ENCODE measurements at places on chromosomes 4 and X.

DNA sequence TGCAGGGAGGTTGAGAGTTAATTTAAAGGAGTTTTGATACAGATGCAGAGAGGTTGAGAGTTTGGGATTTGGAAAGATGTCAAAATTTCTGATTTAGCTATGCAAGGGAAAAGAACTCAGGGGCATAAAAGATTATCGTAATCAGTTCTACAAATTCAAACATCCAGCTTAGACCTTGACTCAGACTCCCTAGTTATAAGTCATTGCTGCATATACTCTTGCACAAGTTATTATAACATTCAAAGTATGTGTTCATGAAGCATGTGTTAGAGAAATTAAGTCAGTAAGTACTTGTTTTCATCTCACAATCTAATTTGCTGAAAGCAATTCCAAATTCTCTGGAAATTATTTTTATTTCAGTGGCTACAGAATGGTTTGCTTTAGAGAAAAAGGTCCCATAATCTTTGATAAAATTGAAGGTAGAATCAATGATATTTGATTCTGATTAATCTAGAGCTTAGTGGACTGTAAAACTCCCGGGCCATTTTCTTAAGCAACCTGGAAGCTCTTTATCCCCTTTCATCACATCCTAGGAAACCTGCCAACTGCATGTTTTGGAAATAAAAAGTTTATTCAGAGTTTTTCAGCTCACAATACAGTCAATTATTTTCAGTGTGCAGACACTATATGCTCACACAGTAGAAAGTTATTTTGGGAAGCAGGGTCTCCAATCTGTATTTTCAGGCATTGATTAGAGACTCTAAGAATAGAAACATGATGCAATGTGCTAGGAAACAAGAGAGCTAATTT is 132.9 kb upstream of the SPANXC start:
- no peak for DNase-seq

DNA sequence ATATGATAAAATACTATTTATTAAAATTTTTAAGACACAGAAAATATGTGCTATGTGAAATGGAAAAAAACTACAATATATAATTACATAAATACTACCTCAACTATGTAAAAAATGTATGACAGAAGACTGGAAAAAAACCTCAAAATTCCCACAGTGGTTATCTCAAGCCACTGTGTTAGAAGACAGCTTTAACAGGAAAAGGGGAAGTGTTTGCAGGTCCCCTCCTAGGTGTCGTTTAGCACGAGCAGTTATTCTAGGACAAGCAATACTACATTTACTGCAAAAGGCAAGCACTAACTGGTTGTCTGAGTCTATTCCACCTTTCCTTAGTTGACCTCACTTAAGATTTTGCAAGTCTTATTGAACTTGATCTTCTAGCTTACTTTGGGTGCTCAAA is 44.9 kb upstream of the PHF8 start:
- DNase-seq = no peak

DNA sequence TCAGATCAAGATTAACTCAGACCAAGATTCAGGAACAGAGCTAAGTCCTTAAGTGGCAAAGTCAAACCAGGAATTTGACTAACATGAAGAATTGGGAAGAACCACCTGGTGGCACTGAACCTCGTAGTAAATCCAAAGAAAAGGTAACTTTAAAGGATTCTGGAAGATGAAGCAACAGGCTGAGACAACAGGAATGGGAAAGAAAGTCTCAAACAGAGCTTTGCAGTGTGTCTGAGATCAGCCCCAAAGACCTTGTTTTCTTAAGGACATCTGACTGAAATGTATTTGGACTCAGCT is 126.1 kb downstream of the ASB9 start:
- DNase-seq = no peak

- no peak for DNase-seq
Measured at GRCh38 chr4:61070269-61070668, 129.9 kb upstream of the ADGRL3 start.

DNA sequence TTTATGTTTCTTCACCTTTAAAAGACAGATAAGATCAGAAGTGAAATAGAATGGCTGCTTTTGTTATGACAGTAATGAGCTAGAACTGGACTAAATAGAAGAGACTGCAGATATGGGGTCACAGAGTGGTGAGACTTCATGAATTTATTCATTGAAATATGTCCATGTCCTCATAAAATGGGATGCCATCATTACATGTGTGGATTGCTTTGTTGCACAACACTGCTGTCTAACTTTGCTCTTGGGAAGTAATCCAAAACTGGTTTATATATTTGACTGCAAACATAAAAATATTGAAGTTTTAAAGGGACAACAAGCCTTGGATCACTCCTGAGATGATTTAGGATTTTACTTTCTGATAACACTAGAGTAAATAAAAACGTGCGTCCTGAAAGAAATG is 209.2 kb upstream of the FAT4 start:
- DNase-seq = no peak

DNA sequence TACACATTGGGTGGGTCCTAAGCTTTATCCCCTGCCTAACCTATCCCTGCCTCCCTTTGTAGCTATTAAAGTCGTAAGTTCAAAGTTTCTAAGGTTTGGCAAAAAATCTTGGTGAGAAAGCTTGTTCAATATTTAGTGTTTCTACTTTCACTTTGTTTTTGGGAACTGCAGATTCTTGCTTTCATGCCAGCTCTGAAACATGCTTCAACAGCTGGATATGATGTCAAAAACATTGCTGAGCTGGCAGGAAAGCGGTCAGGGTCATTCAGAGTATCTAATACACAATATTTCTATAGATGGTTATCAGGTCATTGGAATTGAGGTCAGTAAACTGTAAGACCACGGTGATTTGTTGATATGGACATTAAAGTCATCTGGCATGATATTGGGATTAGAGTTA is 19.7 kb downstream of the CENPI start:
- no peak for DNase-seq

- no peak for DNase-seq
Measured at GRCh38 chr4:34791209-34791608, 1453.1 kb downstream of the ARAP2 start.

DNA sequence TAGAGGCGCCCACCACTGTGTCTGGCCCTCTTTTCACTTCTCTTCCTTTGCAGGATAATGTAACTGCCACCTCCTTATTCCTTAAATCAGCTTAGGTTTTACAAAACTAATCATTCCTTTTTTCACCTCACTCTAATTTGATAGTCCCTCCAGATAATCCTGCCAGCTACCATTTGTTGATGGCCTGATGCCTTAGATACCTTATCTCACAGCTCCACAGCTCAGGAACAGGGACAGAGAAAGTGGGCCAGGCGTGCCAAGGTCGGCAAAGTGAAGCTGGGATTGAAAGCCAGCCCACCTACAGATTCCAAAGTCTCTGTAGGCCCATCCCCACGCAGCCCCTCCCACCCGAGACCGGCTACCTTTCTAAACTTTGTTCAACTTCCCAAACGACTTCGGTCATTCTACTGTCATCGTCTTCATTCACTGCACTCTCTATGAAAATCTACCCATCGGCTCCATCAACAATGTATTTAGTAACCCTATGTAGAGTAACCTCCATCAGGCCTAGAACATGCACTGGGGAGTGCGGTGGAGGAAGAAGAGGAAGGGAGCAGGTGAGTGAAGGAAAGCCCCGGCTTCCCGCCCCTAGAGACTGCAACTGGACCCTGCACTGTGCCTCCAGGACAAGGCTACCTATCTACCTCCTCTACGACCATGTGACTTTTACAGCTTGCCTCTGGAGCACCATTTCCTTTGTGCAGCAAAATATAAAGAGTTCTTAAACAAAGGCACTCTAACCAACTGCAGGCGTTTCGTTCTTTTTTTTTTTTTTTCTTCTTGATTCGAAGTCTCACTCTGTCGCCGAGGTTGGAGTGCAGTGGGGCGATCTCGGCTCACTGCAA is 1.5 kb downstream of the CASP6 start:
- no peak for DNase-seq

Data from brain pericyte (primary cell).